HCT116 (cell line): ENCODE measurements at places on chromosomes 3 and 15. TPM values are rescaled to one million over a fixed set of nuclear protein-coding genes. Genes with fewer than 3 reads are reported as not detected.

The GOLGA6D gene
- 0.12 TPM for total RNA-seq

The DNAH1 gene
- total RNA-seq, result 5.5 TPM

The PDCD10 gene
- total RNA-seq, result 59.0 TPM

The TUSC7 gene
- total RNA-seq, result not detected

The ANKUB1 gene
- total RNA-seq, result not detected

The FEZF2 gene
- not detected for total RNA-seq

The WDR93 gene
- 0.42 TPM for total RNA-seq

The OXSM gene
- 17.7 TPM for total RNA-seq

The NPAP1 gene
- not detected for total RNA-seq

The FETUB gene
- not detected for total RNA-seq
